ENCODE measurements at places on chromosomes 11 and 22.
A peak's percentile ranks its signal among the peaks of the same experiment; 100 is the strongest.

GRCh38 chr11:26931248-26931631 is 62.7 kb upstream of the FIBIN start:
- no peak for DNase-seq

GRCh38 chr11:73226297-73227006 is 8.4 kb downstream of the P2RY2 start:
- no peak for DNase-seq

GRCh38 chr11:83572581-83573496 is 286.7 kb upstream of the CCDC90B start:
- DNase-seq, result no peak

GRCh38 chr11:32396331-32396730 is 39.0 kb downstream of the WT1 start:
- DNase-seq, result no peak

DNA sequence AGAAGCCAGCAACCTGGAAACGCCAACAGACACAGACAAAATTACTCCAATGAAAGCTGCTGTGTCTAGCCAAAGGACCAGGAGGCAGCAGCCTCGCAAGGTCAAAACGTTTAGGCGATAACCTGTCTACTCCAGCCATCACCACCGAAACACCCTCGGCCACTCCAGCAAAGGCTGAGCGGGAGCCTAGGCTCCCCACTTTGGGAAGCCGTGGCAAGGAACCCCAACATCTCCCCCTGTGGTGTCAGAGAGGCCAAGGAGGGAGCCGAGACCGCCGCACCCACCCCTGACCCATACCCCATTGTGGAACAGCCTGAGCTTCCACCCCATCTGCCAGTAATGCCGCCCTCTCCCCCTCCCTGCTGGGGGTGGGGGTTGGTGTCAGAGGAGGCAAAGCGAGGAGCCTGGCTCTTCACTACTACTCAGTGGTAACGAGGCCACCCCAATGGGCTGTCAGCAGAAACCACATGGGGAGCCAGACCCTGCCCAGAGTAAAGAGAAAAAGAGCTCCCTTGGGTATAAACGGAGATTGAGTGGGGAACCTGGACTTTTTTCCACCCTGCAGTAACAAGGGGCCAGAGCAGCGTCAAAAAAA is 33.9 kb upstream of the SEPTIN5 start:
- no peak for DNase-seq

DNA sequence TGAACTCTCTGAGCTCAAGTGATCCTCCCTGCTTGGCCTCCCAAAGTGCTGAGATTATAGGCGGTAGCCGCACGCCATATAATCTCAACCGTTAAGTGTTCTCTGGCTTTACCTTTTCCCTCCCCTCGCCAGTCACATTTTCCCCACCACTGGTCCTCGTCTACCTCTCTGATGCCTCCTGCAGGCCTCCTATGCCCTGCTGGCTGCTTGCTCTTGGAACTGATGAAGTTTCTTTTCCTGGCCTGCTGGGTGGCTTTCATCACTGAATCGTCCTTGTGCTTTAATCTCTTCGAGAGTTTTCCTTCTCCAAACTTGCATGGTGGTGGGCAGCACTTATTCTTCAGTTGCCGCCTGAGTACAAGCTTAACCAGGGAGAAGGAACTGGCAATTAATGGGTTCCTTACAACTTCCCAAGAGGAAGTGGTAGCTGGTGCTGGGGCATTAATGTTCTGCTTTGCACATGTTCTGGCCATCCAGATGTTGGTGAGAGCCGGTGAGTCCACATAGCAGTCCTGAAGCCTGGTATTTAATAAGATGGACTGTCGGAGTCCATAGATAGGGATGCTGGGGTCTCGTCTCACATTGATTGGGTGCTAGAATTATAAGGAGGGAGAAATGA is 1.3 kb downstream of the C22orf31 start:
- DNase-seq, result no peak

DNA sequence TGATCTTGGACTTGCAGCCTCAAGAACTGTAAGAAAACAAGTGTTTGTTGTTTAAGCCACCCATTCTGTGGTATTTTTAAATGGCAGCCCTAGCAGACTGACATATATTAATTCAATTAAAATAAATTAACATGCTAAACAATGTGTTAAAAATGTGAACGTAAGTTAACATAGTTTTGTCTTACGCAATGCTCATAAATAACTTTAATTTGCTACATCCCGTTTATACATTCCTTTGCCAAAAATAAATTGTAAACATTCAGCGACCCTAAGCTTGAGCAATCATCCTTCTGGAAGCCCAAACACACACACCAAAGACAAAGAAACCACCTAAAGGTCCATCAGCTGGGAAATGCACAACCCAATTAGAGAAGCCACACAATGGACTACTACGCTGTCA is 70.4 kb downstream of the CELSR1 start:
- DNase-seq, result no peak

- no peak for DNase-seq
Measured at GRCh38 chr22:47919001-47919441, 1156.6 kb downstream of the TBC1D22A start.

DNA sequence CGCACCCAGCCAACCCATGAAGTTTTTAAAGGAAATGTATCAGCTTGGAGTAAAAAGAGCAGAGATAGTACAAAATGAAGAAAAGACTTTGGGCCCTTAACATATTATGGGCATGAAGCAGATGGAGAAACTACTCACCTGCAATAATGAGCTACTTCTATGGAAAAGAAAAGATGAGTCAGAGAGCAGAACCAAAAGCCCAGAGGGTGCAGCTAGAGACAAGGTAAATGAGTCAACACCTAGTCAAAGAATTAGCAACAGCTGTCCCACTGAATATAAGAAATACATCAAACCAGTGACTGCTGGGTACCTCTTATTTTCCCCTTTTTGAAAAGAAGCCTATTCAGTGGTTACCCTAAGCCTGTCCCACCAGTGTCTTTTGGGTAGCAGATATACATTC is 61.8 kb downstream of the RPL27A start:
- DNase-seq, result no peak

GRCh38 chr11:131771471-131771870 is 401.1 kb downstream of the NTM start:
- DNase-seq, result no peak

- DNase-seq, result no peak
Measured at GRCh38 chr11:112606656-112607055, 346.0 kb upstream of the PLET1 start.

GRCh38 chr11:102662607-102663006 is 37.5 kb upstream of the MMP20 start:
- DNase-seq, result no peak

DNA sequence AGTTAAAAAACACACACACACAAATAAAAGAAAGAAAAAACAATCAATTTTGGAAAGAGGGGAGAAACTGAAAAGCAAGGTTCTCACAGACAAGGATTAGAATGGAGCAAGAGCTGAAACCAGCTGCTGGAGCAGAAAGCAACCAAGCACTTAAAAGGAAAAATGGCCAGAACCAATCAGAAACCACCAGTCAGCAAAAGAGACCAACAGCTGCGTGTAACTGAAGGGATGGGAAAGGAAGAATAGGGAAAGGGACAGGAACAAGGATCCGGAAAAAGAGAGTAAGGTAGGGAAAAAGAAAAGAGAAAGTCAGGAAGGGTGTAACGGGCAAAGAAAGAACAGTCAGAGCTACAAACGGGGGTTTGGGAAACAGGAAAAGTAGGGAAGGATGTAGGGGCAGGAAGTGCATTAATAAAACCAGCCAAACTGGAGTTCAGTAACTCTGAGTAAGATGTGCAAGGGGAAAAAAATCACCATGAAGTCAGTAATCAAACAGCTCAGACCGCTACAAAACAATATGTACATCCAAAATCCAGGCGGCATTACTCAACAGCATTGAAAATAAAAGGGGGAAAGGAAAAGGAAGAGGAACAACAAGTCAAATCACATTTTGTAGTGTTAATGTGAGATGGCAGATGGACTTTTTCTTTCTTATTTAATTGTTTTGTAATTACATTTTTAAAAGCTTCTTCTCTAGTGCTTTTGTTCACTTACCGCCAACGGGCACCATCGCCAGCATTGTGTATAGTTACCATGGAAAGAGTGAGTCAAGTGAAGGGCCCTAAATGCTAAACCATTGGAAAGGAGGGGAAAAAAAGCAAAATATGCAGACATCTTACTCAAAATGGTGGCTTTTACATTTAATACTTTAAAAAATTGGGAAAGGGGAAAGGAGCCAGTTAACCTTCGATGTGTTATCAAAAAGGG is 49.2 kb downstream of the APOL5 start:
- no peak for DNase-seq

GRCh38 chr22:38087855-38088254 is 3.9 kb upstream of the SLC16A8 start:
- no peak for DNase-seq

DNA sequence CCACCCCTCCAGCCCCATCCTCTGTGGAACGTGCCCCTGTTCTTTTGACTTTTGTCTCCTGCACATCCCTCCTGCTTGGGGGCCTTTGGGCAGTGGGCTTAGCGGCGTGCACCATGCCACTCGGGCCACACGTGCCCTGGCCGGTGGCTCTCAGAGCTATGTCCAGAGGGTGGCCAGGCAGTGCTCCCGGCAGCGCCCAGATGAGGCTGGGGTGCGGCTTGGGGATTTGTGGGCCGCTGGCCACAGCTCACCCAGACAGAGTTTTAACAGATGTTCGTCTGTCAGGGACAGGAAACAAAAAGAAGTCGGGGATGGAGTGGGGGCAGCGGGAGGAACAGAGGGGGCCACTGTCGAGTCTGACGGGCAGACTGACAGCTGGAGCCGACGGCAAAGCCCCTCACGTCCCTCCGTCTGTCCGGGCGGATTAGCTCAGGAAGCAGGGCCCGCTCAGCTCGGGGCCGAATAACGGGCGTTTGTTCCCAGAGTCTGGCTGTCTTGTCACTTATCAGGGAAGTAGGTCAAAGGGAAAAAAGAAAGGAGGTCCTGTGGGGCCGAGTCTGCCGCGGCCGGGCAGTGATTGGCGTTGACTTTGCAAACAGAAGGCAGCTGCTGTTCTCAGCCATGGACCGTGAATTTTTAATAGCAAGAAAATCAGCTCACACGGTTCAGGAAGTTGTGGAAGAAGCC is 61.6 kb downstream of the LRP5 start:
- peak; percentile 40 for DNase-seq

DNA sequence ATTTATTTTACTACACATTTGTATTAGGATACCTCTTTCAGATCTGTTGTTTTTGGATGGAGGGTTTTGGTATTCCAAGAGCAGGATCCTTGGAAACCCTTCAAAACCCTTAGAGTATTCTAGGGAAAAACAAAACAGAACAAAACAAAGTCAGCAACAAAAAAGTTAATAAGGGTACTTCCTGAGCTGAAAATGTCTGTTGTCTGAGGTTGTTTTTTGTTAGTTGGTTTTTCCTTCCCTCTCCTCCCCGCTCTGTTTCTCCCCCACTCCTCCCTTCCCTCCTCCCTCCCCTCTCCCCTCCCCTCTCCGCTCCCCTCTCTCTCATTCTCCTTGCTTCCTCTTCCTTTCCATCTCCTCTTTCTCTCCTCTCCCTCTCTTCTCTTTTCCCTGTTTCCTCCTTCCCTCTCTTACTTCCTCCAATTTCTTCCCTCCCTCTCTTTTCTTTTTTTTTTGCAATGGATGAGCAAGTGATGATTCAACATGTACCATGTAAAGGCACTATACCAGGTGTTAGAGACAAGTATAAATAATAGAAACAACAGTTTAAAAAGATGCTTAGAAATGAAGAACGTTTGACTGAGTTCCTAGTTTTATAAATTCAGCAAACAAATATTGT is 160.6 kb downstream of the TMEM135 start:
- DNase-seq, result no peak

DNA sequence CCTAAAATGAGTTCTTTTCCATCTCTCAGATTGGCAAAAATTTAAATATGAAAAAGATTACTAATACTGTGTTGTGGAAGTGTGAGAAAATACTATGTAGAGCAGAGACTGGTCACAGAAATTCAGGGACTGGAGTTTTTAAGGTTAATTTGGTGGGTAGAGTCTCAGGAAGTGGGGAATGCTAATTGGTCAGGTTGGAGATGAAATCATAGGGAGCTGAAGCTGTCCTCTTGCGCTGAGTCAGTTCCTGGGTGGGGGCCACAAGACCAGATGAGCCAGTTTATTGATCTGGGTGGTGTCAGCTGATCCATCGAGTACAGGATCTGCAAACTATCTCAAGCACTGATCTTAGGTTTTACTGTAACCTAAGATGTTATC is 29.4 kb upstream of the TMEM86A start:
- no peak for DNase-seq

DNA sequence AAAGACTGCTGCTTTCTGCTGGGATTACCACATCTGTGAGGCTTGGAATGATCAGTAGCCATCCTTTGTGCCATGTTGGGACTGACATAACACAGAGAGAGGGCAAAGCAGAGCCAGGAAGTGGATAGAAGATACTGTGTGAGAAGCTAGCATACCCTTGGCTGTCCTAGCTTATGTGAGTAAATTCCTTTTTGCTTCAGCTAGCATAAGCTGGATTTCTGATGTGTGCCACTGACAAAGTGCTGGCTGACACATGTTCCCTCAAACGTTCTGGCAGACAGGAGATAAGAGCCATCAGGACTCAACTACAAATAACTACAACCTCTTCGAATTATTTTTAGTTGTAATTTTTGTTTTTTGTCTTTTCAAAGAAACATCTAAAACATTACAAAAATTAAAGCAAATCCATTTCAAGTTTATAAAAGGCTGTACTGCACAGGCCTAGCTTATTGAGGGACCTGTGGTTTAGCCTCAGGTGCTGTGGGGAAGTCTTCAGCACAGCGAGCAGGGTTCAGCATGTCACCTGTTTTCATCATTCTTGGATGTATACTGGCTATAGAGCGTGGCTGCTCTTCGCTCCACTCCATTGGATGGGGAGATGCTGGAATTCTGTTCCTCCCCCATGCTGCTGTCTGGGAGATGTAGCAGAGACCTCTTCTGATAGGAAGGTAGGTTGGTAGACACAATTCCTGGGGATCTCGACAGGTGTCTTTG is 120.9 kb downstream of the SWAP70 start:
- peak; percentile 87 for DNase-seq

DNA sequence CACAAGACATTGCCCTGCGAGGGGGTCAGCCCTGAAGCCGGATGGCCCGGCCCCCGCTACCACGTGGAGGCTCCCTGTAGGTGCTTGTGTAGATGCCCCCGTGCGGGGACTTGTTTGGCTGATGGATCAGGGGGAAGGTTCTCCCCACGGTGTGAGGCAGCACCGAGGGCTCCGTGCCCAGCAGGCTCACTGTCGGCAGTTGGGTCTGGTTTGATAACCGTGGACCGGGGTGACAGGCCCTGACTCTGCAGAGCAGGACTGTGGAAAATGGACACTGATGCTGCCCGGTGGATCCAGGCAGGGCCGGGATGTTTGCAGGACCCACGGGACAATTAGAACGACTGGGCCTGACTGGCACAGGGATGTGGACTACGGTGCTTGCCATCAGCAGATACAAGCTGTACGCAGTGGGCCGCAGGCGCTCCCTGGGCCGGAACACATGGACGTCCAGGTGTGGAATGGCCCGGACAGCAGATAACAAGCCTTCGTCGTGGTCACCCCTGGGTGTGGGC is 19.0 kb downstream of the KCNQ1 start:
- DNase-seq, result no peak
